ENCODE measurements at places on chromosomes 11 and 22.

DNA sequence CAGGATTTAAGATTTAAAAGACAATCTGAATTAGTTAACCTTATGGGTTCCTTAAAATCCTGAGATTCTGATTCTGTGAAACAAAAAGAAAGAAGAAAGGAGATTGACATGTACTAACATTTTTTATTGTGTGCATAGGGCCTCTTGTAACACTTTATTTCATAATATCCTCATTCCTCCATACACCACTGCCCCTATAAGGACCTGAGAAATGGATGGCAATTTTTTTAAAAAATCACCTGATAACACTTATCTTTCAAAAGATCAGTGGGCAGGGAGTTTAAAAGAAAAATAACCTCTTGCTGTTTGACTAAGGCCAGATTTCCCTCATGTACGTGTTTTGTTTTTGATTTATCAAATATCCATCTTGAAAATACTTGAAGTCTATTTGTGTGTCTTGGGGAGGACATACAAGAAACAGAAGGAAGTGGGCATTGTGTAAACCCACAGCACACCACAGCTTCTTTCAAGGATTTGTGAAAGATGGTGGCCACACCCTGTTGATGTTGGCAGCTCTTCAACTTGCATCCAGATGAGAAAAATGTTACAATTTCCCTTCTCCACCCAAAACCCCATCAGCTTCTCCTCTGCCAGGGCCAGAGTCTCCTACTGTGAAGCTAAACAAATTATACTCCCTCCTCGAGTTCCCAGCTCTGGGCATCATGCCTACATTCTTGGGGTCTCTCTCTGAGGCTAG is 35.0 kb upstream of the MPEG1 start:
- no peak for DNase-seq

- no peak for DNase-seq
These were observed 7.0 kb downstream of the UNC93B1 start for GRCh38 chr11:67996622-67997474.

GRCh38 chr11:64083398-64084080 is 47.8 kb downstream of the FLRT1 start:
- DNase-seq: no peak

DNA sequence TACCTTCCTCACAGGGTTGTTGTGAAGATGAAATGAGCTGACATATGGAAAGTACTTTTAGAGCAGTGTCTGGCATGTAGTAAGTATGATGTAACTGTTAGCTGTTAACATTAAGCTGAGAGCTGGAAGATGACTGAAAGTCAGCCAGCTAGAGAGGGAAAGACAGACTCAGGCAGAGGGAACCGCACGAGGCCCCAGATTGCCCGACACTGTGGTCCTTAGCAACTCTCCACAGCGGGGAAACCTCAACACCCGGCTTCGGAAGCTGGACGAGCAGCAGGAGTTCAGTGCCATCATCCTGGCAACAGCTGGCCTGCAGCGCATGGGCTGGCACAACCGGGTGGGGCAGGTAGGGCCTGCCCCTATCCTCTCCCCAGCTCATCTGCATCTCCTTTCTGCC is 6.5 kb downstream of the HMBS start:
- no peak for DNase-seq

DNA sequence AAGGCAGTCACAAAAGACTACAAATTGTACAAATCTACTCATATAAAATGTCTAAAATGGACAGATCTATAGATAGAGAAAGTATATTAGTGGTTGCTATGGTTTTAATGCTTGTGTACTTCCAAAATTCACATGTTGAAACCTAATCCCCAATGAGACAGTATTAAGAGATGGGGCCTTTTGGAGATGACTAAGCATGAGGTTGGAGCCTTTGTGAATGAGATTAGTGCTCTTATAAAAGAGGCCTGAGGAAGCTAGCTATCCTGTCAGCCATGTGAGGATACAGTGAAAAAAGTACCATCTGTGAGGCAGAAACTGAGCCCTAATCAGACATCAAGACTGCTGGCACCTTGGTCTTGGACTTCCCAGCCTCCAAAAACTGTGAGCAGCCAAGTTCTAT is 82.6 kb downstream of the CYP2R1 start:
- DNase-seq: no peak

- DNase-seq: no peak
These were observed 55.9 kb downstream of the RPUSD4 start for GRCh38 chr11:126155402-126156187.

- DNase-seq: no peak
These were observed 3.6 kb downstream of the HPS4 start for GRCh38 chr22:26479792-26480610.

DNA sequence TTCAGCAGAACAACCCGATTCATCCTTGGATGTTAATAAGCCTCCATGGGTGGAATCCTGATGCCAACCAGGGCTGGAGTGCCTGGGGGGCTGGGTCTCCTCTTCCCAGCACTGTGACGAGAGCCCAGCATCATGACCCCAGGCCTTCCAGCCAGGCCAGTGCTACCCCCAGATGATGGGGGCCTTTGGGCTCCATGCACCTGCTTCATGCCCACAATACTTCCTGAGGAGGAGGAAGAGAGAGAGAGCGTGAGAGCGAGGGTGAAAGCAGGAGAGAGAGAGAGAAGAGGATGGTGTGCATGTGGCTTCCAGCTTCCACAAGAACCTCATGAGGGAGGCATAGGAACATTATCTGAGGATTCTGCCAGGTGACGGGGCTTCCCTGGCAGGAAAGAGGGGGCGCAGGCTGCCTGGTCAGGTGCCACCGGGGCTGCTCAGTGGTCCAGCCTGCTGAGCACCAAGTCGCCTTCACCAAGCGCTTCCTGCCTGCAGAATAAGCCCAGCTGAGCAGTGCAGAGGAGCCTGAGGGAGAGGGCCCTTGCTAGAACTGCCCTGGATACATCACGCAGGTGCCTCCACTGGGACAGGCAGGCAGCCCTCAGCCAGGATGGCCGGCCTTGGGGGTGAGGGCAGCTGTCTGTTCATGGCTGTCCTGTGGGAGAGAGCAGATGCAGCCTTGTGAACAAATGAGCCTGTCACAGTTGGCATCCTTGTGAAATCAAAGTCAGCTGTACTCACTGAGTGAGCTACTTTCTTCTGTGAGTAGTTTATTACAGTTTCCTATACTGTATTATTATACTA is 243.3 kb upstream of the B3GAT1 start:
- DNase-seq: no peak

DNA sequence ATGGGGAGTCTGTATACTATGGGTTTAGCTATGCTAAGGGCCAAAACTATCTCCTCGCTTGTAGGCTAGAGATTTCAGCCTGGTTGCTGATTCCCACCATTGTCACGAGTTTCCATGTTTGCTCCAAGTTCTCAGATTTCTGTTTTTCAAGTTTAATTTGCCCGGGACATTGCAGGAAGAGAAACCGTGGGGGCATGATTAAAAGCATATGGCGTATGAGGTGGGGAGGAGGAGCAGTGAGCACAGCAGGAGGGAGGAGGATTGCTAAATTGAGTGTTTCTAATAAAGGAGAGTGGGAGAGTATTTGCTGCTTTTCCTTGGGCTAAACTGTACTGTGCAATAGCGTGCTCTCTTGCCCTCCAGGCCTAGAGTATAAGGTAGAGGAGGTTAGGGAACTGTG is 558.4 kb downstream of the METTL15 start:
- DNase-seq: no peak

GRCh38 chr11:33913991-33914390 is 22.1 kb upstream of the LMO2 start:
- DNase-seq: no peak

GRCh38 chr11:19774817-19775580 is 62.4 kb downstream of the NAV2 start:
- DNase-seq: no peak

DNA sequence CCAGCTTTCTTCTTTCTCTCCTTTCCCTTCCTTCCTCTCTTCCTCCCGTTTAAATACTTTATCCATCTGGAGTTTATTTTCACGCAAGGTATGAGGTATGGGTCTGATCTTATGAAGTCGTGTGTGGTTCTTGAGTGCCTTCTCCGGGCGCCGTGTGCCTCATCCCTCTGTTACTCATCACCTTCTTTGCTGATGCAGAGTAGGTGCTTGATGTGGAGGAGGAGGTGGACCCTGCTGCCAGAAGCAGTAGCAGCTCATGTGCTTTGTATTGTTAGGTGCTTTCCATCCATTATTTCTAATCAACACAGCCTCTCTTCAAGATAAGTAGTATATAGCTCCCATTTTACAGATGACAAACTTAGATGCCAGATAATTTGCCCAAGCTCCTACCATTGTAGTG is 47.0 kb downstream of the TNRC6B start:
- DNase-seq: no peak

DNA sequence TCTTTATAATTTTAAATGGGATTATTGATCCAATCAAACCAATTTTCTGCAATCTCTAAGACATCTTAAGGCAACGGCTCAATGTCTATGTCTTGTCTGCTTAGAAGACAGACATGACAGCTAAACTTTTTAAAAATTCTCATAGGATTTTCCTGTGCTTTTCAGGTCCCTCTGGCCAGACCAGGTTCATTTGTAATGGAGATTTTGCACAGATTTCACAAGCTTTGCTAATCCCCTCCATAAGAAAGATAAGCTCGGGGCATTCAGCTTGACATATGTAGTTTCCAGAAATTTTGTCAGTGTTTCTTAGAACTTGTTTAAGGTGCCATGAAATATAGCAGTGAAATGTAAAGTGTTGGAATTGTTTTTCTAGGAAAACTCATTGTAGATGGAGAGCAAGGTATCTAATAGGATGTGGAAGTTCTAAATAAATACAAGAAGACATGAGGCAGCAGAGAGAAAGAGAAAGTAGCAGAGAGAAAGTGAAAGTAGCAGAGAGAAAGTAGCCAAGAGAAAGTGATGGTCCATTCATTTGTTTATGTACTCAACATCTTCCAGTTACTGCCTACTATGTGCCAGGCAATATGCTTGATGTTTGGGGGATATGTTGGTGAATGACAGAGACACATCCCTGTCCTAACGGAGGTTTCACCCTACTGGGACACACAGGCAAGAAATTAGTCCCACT is 219.1 kb upstream of the ARHGAP42 start:
- DNase-seq: no peak

- no peak for DNase-seq
These were observed 348.9 kb upstream of the NCAM1 start for GRCh38 chr11:112612250-112612849.

DNA sequence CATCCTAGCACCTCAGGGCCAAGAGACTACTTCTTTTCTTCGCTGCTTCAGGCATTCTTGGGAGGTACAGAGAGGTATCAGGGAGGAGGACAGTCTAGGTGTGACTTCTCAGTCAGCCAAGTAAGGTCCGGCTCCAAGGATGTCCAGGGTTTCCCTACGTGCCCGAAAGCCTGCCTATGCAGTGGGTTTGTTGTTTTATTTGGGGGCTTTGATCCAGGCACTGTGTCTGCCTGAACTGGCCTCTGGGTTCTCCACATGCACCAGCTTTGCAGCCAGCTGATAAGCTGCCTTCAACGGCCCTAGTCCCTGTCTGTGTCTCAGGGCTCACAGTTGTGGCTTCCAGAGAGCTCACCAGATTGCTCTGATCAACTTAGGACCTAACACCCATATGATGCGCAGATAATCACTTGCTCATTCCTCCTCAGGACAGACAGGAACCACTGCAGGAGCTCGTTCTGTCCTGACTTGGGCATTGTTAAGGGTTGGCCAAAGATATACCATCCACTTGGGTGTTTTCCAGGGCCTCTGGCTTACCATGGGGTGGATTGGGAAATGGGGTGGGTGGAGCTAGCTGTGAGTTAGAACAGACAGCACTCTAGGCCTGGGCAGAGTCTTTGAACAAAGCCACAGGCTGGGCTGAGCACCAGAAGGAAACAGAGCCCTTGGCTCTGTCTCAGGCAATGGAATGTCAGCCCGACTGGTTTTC is 45.5 kb upstream of the CRYBB3 start:
- no peak for DNase-seq

DNA sequence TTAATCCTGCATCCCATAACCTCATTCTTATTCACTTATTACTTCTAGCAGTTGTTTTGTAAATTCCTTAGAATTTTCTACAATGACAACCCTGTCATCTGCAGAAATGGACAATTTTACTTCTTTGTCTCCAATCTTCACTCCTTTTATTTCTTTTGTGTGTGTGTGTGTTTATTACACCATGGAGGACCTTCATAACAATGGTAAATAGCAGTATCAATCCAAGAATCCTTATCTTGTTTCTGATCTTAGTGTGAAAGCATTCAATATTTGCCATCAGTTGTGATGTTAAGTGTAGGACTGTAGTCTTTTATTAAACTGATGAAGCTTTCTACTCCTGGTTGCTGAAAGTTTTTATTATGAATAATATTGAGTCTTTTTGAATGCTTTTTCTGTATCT is 109.1 kb downstream of the MPPED2 start:
- no peak for DNase-seq

GRCh38 chr11:96180341-96180740 is 162.7 kb downstream of the MAML2 start:
- no peak for DNase-seq

GRCh38 chr11:65355013-65355775 is 643 bp downstream of the TIGD3 start:
- no peak for DNase-seq

GRCh38 chr11:78838417-78838816 is 263.8 kb upstream of the NARS2 start:
- no peak for DNase-seq

DNA sequence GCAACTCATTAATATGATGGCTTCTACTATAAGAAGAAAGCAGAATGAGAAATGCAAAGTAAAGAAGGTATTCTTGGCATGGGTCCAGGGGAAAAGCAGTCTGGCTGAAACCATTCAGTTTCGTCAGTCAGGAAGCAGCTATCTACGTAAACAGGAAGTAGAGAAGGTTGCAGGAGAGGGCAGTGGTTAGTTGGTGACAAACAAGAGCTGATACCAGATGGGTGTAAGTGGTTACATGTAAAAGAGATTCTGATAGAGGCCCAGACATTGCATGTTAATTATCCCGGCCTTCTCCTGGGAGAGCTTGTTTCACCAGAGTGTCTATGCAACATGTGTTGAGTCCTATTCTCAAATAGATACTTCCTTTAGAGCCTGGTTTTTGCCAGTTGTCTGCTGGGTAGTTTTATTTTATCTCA is 58.4 kb upstream of the PSMA1 start:
- peak; percentile 7 for DNase-seq

- DNase-seq: no peak
These were observed 67.3 kb upstream of the BARX2 start for GRCh38 chr11:129308241-129308865.

GRCh38 chr11:47254386-47254785 is 3.4 kb upstream of the NR1H3 start:
- DNase-seq: no peak

DNA sequence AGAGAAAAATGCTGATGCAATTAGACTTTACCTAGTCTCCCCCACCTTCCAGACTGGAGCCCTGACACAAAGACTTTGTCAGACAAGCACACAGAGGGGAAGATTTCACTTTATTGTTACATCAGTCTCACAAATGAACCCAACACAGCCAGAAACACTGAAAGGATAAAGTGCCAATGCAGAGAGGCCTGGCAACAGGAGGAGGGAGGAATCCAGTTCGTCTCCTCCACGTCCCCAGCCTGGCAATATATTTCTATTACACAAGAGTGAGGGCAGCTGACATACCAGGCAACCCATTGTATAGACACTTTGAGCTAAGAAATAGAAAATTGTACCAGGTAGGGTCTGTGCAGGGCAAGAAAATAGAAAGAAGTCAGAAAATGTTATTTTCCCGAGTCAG is 16.2 kb upstream of the TMEM9B start:
- DNase-seq: no peak

All from esophagus squamous epithelium (tissue), 5 donors.